ENCODE measurements at places on chromosomes 6 and 20.

DNA sequence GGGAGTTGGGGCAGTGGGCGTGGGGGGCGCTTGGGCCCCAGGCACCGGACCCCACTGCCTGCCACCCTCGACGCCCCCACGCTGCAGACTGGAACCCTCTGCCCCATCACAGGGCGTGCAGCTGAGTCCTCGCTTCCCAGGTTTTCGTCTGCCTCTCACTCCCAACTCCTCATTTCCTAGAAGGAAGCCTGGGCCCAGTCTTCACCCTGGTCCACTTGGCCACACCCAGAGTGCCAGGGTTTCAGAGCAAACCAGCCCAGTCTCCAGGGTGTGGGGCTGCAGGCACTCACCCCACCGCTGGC, 30.3 kb downstream of the FRMD1 start:
- no peak for DNase-seq

- DNase-seq: no peak
These were observed 216.9 kb downstream of the EYA2 start for GRCh38 chr20:47111576-47111975.

GRCh38 chr6:118905851-118906250, 11.9 kb downstream of the ASF1A start:
- no peak for DNase-seq

DNA sequence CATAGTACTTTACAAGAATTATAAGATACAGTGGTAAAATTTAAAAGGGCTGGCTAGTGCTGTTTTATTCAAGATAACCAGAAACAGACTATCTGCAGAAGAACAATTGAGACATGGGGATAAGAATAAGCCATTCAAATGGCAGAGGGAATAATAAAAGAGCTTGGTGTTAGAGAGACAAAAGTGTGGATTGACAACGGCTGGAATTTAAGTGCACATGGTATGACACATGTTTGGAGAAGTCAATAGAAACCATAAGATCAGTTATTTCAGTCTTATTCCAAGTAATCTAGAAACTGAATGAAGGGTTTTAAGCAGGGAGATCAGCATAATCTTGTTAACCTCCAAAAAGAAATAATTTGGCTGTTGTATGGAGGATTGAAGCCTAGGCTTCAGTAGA, 1205.5 kb upstream of the CITED2 start:
- no peak for DNase-seq

DNA sequence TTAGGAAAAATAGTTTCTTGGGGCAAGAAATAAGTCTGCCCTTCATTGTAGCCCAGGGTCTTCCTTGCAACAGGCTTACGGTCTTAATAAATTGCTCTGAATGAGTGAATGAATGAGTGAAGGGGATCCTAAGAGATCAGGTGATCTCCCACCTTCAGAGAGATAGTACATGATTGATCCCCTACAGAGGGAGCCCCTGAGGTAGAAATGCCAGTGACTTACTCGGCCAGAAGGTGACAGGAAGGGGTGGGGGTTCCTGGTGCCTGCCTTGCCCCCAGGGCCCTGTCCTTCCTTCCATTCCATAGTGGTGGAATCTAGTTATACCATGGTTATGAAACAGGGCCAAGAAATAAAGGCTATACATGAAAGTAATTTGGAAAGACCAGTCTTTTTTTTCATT, 215.3 kb upstream of the SSTR4 start:
- no peak for DNase-seq

DNA sequence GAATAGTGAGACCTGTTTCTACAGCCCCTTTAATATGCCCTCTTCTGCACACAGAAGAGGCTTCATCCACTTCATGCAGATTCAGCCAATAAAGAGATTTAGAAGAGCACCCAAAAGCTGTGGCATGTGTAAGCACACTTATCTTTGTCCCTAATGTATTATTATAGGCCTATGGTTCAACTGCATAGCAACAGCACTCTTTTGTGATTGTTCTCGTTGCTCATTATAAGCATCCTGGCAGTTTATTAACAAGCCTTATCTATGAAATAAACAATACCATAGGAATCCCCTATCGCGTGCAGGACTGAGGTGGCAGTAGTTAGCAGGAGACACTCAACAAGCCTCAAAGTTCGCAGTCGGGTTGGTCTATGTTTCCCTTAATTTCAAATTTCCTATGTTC, 138.5 kb upstream of the BEND6 start:
- no peak for DNase-seq

- DNase-seq: no peak
These were observed 4.8 kb upstream of the MRPS10 start for GRCh38 chr6:42222448-42222847.
